ENCODE measurements at places on chromosomes 12 and 14.

DNA sequence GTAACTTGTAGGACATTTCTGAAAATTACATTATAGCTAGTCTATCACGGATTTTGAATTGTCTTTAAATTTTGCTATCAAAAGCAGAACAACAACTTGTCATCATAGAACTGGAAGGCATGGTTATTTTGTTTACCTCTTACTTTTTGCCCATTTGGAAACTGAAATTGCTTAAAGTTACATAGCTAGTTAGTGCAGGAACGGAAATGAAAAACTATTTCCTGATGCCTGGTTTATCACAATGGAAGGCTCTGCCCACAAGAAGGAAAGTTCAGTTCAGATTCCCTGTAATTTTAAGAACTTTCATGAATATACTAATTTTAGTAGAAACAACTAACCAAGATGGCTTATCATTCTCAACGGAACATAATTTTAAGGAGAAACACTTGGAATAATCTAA, 427.7 kb downstream of the RAD51B start:
- no peak for DNase-seq

DNA sequence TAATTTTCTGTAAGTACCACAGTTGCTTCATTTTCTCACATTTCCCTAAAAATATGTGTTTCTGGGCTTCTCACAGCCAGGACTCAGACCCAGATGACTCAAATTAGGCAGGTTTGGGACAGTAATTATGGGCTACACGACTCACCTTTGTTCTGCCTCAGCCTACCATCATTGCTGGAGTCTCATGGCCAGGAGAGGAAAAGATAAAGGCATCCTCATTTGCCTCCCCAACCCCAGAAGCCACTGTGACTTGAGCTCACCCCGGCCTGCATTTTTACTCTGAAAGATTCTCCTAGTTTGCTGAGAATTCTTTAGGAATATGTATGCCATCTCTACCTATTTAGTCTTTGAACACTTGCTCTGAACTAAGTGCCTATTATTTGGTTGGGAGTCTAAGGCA, 207.8 kb downstream of the PAWR start:
- DNase-seq: no peak

DNA sequence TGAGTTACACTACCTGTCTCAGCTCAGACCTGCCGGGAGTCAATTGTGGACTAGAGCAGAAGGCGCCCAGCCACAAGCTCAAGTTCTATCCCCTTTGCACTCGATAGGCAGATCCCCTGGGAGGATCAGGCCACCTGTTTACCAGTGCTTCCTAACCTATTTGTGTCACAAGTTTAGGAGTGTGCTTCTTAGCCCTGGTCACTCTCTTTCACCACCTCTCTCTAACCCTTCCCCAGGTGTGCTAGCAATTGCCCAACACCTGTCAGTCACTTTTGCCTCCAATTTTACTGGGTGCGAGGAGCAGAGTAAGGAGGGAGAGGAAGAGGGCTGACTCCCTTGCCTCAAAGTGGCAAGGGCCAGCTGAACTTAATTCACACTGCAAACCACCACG, 745 bp upstream of the NAA30 start:
- DNase-seq: no peak

DNA sequence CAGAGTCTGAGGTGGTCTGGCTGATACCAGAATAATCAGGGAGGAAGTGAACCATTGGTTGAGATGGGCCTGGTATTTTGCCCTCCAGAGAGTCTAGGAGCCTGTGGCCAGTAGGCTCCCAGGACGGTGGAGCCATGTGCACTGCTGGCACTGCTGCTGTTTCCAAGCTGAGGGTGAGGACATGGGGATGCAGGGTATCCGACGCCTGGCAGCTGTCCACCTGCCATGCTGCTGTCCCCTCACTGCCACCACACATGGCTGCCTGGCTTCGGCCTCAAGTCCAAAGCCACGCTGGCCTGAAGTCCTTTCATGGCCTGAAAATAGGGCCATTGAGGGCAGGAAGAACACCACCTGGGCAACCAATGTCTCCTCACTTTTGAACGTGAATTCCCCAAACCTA, 8.6 kb downstream of the CACNA1C start:
- DNase-seq: no peak

GRCh38 chr12:43981726-43982125, 145.8 kb downstream of the TMEM117 start:
- no peak for DNase-seq

GRCh38 chr12:3661028-3661427, 91.9 kb downstream of the CRACR2A start:
- DNase-seq: no peak
